ENCODE measurements at places on chromosomes 16 and 17.
A peak's percentile ranks its signal among the peaks of the same experiment; 100 is the strongest.

DNA sequence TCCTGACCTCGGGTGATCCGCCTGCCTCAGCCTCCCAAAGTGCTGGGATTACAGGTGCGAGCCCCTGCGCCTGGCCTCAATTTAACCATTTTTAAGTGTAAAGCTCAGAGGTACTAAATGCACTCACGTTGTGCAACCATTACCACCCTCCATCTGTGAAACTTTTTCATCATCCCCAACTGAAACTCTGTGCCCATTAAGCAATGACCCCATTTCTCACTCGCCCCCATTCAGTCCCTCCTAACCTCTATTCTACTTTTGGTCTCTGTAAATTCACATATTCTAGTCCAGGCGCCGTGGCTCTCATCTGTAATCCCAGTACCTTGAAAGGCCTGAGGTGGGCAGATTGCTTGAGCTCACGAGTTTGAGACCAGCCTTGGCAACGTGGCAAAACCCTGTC lies 8.3 kb upstream of the SPNS3 start:
- no peak for DNase-seq

GRCh38 chr16:17951378-17951777 lies 385.2 kb downstream of the NPIPA8 start:
- DNase-seq, result no peak

- no peak for DNase-seq
These were observed 35.3 kb downstream of the TMEM235 start for GRCh38 chr17:78266771-78267170.

- no peak for DNase-seq
These were observed 11.2 kb downstream of the PDZD9 start for GRCh38 chr16:21989751-21990150.

- DNase-seq, result no peak
These were observed 72.1 kb downstream of the VMP1 start for GRCh38 chr17:59779521-59779920.

DNA sequence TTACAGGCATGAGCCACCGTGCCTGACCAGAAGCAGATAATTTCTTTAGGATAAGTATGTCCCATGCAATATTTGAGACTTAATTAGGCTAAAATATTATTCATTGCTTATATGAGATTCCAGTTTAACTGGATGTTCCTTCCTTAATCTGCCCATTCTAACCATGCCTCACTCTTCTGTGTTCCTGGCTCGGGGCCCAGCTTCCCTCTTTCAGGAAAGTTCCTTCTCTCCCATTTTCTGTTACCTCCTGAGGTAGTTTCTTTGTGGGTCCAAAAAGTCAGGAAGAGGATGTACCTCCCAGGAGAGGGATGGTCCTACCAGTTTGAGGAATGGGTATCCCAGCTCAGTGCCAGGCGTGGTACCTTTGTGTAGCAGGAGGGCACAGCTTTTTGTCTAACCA lies 23.3 kb downstream of the UNK start:
- no peak for DNase-seq

- no peak for DNase-seq
These were observed 174.3 kb downstream of the MAP2K6 start for GRCh38 chr17:69588827-69589239.

- no peak for DNase-seq
These were observed 38.2 kb upstream of the TAC4 start for GRCh38 chr17:49886036-49886435.

GRCh38 chr17:71976011-71976649 lies 144.7 kb upstream of the SOX9 start:
- peak; percentile 99 for DNase-seq

GRCh38 chr17:40551091-40551878 lies 14.0 kb downstream of the CCR7 start:
- peak; percentile 55 for DNase-seq

DNA sequence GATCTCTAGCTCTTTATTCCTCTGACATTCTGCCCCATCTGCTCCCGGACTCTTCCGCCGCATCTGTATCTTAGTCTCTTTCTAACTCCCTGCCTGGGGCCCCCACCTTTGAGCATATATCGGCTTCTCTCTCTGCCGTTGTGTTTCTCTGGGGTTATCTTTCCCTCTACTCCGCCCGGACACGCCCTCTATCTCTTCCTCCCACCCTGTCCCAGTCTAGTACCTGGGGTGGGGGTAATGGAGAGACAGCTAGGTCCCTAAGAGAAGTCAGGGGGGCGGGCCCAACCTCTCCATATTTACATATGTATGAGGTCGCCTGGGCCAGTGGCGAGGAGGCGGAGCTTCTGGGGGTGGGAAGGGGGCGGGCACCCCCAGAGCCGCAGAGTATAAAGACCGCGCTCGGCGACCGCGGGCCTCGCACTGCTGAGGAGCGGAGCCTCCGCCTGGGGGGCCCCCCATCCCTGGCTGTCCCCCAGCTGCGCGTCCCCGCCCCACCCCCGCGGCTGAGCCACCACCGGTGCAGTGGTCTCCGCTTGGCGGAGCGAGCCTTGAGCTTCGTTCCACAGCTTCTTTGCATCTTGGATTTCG lies at the start of gene ATP1B2:
ATP1B2 (plus strand) TSS at position 418 of the 588 bp plus-strand sequence. CDS start 593 bp downstream, outside the sequence.
- DNase-seq, result peak; percentile 47

GRCh38 chr17:10317543-10317834 lies 55.3 kb downstream of the MYH13 start:
- DNase-seq, result no peak

- DNase-seq, result no peak
These were observed 28.0 kb downstream of the CRISPLD2 start for GRCh38 chr16:84847564-84848355.

DNA sequence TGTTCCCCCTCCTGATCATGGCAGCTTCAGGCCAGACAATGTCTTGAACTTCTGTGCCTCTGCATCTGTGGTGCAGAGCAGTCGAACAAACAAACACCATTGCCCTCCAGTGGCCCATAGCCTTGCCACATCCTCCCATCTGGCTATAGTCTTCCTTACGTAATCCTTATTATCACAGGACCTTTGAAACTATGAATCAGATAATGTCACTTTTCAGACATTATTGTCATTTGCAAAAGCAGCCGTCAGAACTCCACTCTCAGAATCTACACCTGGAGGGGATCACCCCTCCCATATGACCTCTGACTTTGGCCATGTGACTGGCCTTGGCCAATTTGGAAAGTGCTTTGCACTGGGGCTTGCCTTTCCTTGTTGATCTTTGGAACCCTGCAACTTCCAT lies 387.3 kb downstream of the MAF start:
- no peak for DNase-seq

- no peak for DNase-seq
These were observed 65.6 kb downstream of the SDR42E1 start for GRCh38 chr16:81945665-81946064.

DNA sequence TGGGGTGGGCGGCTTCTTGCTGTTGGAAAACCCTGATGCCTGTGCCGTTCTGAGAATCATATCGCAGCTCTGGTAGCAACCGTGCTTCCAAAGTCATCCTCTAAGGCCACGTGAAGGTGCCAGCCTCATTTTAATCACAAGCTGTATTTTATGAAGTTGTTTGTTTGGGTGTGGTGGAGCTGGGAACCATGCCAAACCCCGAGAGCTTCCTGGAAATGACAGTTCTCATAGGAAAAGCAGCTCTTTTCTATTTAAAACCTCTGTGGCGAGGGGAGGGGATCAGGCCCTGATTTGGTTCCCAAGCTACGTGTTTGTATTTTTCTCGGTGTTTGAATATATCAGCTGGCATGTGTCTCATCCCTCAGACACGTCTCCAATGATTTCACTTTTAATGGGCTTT lies 21.7 kb downstream of the KNOP1 start:
- DNase-seq, result peak; percentile 83

GRCh38 chr17:72665852-72666851 lies 426.3 kb downstream of the SLC39A11 start:
- DNase-seq, result no peak

- DNase-seq, result no peak
These were observed 17.2 kb downstream of the ATP6V0A1 start for GRCh38 chr17:42475835-42476234.

- DNase-seq, result no peak
These were observed 149.3 kb upstream of the KCNJ18 start for GRCh38 chr17:21542991-21543390.

DNA sequence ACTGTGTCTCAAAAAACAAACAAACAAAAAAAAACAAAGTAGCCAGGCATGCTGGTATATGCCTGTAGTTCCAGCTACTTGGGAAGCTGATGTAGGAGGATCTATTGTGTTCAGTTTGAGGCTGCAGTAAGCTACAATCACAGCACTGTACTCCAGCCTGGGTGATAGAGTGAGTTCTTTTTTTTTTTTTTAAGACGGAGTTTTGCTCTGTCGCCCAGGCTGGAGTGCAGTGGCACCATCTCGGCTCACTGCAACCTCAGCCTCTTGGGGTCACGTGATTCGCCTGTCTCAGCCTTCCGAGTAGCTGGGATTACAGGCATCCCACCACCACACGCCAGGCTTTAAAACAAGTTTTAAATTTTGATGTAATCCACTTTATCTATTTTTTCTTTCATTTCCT lies 80.2 kb upstream of the STAC2 start:
- DNase-seq, result no peak

DNA sequence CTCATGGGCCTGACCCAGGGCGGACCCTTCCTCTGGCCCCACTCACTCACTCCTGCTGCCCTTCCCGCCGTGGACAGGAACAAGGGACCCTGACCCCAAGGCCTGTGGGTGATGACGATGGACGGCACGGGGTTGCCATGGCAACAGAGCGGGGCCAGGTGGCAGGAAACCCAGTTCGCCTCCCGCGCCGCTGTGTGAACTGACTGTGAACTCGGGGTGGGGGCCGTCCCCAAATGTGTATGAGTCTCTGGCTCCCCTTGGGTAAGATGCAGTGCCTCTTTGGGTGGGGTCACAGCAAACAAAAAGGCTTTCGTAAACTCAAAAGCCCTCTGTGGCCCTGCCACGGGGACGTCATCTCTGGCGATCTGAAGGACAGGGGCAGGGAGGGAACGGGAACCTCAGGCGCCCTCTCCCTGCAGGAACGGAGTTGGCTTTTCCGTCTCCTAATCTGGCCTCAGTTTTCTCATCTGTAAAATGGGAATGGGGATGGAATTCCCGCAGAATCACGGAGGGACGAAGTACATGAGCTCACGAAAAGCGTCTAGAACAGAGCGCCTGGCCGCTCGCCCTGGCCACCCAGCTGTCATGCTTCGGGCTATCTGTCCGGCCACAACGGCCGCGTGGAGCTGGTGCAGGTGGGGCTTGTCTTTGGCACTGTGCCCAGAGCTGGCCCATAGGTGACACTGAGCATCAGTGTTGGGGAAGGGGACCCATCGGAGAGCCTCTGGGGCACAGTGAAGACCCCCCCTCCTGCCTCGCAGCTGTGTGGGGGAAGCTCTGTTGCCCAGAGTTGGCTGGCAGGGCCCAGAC lies 44.9 kb upstream of the PABPN1L start:
- DNase-seq, result no peak

DNA sequence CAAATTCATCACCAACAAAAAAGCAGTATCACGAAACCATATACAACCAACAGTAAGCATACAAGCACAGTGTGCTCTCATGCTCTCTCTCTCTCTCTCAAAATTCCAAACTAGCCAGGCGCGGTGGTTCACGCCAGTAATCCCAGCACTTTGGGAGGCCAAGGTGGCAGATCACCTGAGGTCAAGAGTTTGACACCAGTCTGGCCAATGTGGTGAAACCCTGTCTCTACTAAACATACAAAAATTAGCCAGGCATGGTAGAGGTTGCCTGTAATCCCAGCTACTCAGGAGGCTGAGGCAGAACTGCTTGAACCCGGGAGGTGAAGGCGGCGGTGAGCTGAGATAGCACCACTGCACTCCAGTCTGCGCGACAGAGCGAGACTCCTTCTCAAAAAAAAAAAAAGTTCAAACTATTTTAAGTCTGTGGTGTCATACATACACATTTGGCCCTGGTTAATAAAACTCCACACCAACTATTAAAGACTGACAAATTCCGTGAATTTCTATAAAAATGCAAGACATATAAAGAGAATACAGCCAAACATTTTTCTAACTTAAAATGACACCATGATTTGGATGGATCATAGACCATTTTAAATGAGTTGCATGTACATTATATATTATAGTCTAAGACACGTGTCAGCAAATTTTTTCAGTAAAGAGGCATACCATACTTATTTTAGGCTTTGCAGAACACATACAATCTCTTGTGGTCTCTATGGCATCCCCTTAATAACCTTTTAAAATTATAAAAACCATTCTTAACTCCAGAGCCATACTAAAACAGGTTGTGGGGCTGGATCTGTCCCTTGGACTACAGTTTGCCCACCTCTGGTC lies 30.9 kb downstream of the GLG1 start:
- no peak for DNase-seq

GRCh38 chr16:15509051-15509592 lies 74.7 kb downstream of the BMERB1 start:
- DNase-seq, result no peak

DNA sequence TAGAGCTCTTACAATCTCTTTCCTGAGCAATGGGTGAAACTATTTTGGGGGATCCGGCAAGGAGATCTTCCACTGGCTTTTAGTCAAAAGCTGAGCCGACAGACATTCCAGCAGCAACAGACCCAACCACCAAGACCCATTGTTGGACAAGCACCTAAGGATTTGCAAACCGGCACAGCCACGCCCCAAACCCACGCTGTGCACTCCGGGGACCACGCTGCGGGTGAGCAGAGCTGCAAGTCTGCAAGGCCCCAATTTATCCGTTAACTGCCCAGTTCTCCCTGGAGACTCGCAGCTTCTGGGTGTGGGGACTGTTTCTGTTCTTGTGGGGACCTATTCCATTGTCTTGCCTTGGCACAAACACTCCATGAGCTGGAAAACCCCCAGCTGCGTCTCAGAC lies 45.9 kb downstream of the C16orf95 start:
- DNase-seq, result no peak

GRCh38 chr17:43721537-43722268 lies 36.9 kb downstream of the SOST start:
- DNase-seq, result peak; percentile 33

DNA sequence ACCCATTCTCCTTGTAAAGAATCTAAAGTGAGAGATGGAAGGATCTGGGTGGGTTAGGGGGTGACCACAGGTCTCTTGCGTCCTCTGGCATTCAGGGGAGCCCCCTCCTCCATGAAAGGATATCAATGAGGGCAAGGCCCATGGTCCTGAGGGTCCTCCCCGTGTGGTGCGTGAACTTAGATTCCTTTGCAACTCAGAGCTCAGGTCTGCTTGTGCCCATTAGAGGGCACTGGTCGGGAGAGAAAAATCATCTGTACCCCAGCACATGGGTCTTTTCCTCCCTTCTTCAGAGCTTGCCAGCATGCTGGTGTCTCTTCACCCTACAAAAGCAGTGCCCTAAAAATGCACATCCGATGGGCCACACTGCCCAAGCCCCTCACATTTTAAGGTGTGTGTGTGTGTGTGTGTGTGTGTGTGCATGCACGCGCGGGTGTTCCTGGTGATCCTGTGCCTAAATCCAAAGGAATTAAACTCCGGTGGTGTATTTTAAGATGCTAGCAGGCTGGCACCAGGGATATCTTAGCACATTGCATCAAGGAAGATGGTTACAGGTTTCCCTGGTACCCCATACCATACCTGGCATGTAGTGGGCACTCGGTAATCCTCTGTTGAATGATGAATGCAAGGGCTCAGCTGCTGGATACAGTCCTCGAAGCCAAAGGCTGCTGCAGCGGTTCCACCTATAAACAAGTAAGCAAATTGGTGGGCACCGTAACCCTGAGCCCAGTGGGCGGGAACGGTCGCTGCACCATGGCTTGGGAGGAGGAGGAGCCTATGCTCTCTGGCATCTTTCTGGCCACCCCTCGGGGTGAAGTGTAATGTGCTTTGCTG lies 4.7 kb downstream of the C1QTNF1 start:
- no peak for DNase-seq
